ENCODE measurements at places on chromosomes 7 and 10. TPM values are rescaled to one million over a fixed set of nuclear protein-coding genes. Genes with fewer than 3 reads are reported as not detected.

- no peak for DNase-seq
These were observed 33.4 kb upstream of the NPVF start for GRCh38 chr7:25261545-25262140.

The AS3MT gene
- 3.5 TPM for total RNA-seq

DNA sequence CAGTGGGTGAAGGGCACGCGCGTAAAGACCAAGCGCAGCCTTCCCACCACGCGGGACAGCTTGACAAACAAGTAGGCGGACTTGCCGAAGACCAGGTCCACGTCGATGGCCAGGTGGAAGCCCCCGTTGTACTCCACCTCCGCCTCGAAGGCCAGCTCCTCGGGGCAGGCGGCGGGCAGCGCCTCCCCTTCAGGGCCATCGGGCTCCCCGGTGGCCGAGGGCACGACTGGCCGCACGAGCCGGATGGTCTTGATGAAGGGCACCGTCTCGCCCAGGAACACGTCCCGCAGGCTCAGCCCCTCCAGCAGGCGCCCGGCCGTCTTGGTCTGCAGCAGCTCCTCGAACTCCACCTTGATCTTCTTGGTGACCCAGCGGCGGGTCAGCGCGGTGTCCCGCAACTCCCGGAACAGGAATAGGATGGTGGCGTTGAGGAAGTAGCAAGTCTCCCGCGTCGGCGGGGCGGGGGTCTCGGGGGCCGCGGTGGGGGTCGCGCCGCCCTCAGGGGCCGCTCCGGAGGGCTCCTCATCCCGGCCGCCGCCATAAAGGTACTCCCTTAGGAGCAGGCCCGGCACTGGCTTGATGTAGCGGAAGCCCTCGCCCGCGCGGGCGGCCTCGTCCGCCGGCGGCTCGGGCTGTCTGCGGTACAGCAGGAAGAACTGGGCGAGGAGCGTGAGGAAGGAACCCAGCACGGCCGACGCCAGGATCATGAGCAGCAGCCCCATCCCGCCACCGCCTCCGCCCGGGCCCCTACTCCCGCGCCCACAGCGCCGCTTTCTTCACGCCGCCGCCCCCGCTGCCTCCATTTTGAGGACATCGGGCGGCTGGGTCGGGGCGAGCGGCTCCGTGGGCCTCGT, 507 bp downstream of the PDZD8 start:
- DNase-seq, result no peak

The KIF11 gene
- 0.77 TPM for total RNA-seq

The CPA2 gene
- total RNA-seq, result 3.5 TPM

- DNase-seq, result no peak
These were observed 4.1 kb upstream of the OIT3 start for GRCh38 chr10:72889391-72889831.

All from ovary (tissue), 10 donors.